ENCODE measurements at places on chromosomes 7 and 10. TPM values are rescaled to one million over a fixed set of nuclear protein-coding genes. Genes with fewer than 3 reads are reported as not detected.

- peak overlapping the region; percentile 74 for H3K4me3 ChIP-seq
- H3K27ac ChIP-seq = no peak overlapping the region
- no peaks in the 10 kb centered on the region for H3K36me3 ChIP-seq
- peaks cover 18% of the 10 kb centered on the region for H3K4me1 ChIP-seq
- DNase-seq = no peak
Measured at GRCh38 chr7:122136639-122137245, 7.3 kb downstream of the AASS start.

DNA sequence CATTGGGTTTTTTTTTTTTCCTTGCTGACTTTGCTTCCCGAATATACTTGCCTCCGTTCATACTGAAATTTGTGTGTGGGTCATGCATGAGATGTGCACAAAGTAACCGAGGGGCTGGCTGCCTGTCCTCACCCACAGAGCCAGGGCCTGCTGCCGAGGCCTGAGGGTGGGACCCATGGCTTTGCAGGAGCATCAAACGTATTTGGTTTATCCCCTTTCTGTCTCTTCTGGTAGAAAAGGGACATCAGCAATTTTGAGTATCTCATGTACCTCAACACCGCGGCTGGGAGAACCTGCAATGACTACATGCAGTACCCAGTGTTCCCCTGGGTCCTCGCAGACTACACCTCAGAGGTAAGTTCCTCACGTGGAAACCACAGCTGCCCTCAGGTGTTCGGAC is 3.5 kb upstream of the LRRC18 start:
- no peak for DNase-seq
- H3K4me1 ChIP-seq = no peaks in the 10 kb centered on the region
- H3K27me3 ChIP-seq = no peaks in the 10 kb centered on the region
- peak overlapping the region; percentile 63 for H3K27ac ChIP-seq

GRCh38 chr7:156816943-156817572 is 75.9 kb downstream of the LMBR1 start:
- H3K36me3 ChIP-seq = peaks cover 4% of the 10 kb centered on the region
- H3K4me1 ChIP-seq = no peaks in the 10 kb centered on the region
- no peak overlapping the region for H3K27ac ChIP-seq
- no peaks in the 10 kb centered on the region for H3K27me3 ChIP-seq

The PYROXD2 gene
- 0.35 TPM for polyA plus RNA-seq

The KLF14 gene
- 0.12 TPM for polyA plus RNA-seq
